Activated gamma-delta T cell (primary cell): ENCODE measurements at places on chromosomes 11 and 22.

GRCh38 chr11:60859616-60860250 lies 4.0 kb upstream of the PTGDR2 start:
- no peak for DNase-seq

DNA sequence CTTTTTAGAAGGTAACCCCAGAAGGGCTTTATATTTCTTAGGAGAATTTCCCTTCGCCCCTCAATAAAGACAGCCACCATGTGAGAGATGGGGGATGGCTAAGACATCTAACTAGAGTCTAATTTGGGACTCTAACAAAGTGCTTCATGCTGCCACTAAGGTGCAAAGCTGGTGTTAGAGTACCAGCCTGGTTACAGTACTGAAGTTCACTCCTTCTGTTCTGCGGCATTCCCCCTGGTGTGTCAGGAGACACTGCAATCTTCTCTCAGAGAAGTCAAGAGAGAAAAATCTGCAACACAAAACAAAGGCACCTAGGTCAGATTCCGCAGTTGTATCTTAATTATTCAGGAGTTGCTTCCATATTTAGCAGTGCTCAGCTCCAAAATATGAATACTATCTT lies 603.0 kb upstream of the CADM1 start:
- DNase-seq, result no peak

- DNase-seq, result no peak
These were observed 10.6 kb upstream of the APOBEC3A start for GRCh38 chr22:38946771-38947170.

GRCh38 chr11:1211838-1212237 lies 11.0 kb upstream of the MUC5B start:
- DNase-seq, result no peak

DNA sequence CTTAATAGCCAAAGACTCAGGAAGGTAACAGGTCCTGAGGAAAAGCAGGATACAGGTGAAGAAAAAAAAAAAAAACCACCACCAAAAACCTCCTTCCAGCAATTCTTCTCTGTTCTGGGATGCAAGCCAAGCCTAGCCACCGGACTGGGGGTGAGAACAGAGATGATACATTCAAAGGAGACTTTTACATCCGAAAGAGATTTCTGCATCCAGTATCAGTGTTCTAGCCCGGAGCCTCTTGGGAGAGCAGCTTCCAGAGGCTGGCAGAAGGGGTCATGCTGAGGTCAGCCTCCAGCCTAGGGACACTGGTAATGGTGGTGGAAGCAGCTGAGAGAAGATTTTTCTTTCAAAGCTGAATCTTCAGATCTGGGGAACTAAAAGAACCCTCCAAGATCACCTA lies 76.2 kb downstream of the KCNC1 start:
- no peak for DNase-seq

GRCh38 chr11:86148345-86148747 lies 79.5 kb upstream of the PICALM start:
- no peak for DNase-seq

DNA sequence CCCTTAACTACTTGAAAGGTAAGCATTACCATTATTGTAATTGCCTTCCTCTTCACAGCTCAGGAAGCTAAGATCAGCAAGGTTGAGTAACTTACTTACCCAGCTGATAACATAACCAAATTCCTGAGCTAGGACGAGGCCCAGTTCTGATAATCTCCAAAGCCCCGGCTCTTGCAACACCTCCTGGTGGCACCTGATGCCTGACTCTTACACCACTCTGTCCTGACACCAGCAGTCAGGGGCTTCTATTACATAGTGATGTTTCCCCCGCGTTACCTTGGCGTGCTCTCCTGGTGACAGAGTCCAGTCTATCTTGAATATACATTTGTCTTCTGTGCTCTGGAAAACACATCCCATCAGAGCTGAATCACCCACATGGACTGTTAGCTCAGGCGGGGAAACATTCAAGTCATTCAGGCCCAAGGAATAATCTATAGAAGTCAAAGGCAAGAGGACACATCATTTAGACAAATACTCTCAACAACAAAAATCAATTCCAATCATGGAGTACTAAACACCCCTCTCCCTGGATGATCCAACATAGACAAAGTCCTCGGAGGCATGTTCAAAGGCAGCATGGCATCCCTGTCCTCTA lies 12.6 kb downstream of the JAML start:
- DNase-seq, result no peak
